CD8-positive, alpha-beta memory T cell (primary cell): ENCODE measurements at places on chromosomes 13 and 19. TPM values are rescaled to one million over a fixed set of nuclear protein-coding genes. Genes with fewer than 3 reads are reported as not detected.
A peak's percentile ranks its signal among the peaks of the same experiment; 100 is the strongest.

BRCA2 gene
- 12.6 TPM for total RNA-seq

DNA sequence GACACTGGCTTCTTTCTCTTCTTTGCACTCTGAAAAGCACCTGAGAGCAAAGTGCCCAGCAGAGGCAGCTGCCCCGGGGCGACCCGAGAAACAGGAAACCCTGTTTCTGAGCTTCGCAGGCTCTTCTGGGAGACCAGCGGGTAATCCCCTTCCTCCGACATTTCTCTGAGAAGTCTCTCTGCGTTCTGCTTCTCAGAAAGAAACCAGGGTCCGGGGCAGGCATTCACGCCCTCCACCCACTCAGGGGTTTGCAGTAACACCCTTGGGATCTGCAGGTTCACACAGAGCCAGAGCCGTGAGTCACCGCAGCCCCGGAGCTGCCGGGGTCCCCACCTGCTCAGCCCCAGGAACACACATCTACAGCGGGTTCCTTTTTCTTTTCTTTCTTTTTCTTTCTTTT lies 86.0 kb downstream of the GADD45B start:
- DNase-seq: peak; percentile 42

- DNase-seq: no peak
Observed at GRCh38 chr13:29583073-29583785, 12.3 kb downstream of the SLC7A1 start.

DNA sequence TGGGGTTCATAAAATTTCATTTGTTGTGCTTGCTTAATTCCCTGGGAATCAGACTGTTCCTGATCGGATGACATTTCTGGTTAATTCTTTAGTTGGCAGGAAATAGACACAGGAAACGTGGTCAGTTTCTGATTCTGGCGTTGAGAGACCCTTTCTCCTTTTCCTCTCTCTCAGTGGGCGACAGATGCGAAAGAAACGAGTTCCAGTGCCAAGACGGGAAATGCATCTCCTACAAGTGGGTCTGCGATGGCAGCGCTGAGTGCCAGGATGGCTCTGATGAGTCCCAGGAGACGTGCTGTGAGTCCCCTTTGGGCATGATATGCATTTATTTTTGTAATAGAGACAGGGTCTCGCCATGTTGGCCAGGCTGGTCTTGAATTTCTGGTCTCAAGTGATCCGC lies 10.8 kb downstream of the LDLR start:
- no peak for DNase-seq

- no peak for DNase-seq
Observed at GRCh38 chr19:36775768-36776167, 3.2 kb upstream of the ZNF850 start.

- no peak for DNase-seq
Observed at GRCh38 chr13:39503048-39503447, 99.9 kb downstream of the LHFPL6 start.

DNA sequence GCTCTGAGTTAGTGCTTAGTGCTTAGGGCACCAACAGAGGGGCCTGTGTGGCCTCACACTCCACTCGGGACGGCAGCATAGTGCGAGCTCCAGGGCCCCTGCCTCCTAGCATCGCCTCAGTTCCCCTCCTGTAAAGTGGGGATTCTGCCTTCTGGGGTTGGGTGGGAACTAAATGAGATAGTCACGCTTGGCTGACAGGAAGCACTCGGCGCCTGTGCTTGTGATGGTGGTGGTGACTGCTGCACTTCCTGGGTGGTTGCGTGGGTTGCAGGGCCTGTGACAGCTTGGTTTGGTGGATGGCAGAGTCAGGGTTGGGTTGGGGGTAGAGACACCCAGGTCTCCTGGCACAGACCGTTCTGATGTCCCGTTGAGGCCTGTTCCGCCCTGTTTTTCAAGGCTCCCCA lies 7.7 kb downstream of the PLEKHF1 start:
- peak; percentile 91 for DNase-seq
